ENCODE measurements at places on chromosomes 2 and 18.

GRCh38 chr2:43943809-43944452 lies 51.9 kb downstream of the LRPPRC start:
- no peak for DNase-seq

DNA sequence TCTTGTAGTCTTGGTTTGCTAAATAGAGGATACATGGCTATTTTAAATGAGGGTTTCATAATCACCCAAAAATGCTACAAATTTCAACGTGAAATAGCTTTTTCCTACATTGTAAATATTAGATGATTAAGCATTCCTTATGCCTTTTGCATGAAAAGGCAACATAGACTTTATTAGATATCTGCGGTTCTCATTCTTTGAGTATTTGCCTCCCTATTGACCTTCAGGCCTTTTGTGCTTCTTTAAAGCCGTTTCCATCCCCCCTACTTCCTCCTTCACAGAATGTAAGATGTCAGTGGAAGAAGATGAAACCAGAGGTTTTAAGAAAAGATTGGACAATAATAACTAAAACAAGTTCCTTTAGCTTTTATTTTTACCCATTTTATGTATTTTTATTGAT lies 144.1 kb downstream of the UBE2E3 start:
- DNase-seq: no peak

GRCh38 chr2:6929196-6929819 lies 12.1 kb downstream of the RNF144A start:
- DNase-seq: no peak

DNA sequence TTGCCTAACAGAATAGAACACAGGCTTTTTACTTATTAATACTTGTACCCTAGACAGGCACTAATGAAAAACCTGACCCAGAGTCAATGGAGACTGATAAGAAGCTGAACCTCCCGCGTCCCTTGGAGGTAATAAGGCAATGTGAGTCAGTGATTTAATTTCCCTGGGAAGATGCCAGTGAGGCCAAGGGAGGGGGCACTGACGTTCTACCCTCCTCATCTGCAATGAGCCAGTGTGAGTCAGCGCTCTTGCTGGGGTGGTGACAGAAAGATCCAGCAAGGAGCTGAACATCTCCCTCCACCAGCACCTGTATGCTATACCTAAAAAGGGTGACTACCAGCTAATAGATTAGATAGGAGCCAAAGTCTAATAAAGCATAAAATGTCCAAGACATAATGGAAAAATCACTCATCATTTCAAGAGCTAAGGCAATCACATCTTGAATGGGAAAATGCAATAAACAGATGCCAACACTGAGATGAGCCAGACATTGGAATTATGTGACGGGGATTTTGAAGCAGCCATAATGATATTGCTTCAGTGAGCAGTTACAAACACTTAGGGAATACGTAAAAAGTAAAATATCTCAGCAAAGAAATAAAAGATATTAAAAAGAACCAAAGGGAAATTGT lies 116.9 kb downstream of the TPGS2 start:
- DNase-seq: no peak

DNA sequence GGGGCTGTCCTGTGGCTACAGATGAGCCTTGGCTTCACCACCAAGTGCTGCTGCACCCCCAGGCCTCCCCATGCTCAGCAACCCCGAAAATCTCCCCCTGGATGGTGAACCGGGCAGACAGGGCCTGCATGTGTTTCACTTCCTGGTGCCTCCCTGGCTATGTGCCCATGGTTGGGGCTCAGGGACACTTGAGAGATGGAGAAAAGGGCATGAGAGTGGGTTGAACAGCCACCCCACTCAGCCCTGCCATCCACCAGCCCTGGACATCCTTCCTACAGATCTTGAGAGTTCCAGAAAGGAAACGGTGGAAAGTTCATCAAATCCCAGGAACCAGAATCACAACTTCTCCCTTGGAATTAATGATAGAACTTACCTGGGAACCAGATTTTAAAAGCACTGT lies 74.7 kb upstream of the TEX51 start:
- no peak for DNase-seq

DNA sequence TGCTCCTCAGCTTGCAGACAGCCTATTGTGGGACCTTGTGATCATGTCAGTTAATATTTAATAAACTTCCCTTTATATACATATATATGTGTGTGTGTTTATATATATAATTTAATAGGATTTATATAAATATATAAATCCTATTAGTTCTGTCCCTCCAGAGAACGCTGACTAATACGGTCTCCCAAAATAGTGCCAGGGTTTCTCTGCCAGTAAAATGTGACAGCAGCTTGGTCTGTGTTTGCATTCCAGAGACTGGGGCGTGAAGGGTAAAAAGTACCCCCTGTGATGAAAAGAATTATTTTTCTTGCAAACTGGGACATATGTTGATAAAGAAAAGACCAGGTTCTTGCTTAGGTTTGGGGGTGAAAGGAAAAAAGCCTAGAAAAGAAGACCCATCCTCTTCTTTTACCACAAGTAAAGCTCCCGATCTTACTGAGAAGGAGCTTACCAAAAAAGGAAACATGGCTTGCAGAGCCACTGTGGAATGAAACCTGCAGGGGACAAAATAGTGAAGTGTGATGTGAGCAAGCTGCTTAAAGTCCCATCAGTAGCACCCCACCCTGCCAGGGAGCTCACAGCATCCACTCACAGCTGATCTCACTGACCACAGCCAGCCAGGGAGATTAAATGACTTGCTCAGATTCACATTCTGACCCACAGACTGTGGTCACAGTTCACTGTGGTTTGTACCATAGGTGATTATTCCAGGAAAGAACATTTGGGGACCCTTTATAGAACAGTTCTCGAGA lies 110.9 kb upstream of the RMP24 start:
- no peak for DNase-seq

DNA sequence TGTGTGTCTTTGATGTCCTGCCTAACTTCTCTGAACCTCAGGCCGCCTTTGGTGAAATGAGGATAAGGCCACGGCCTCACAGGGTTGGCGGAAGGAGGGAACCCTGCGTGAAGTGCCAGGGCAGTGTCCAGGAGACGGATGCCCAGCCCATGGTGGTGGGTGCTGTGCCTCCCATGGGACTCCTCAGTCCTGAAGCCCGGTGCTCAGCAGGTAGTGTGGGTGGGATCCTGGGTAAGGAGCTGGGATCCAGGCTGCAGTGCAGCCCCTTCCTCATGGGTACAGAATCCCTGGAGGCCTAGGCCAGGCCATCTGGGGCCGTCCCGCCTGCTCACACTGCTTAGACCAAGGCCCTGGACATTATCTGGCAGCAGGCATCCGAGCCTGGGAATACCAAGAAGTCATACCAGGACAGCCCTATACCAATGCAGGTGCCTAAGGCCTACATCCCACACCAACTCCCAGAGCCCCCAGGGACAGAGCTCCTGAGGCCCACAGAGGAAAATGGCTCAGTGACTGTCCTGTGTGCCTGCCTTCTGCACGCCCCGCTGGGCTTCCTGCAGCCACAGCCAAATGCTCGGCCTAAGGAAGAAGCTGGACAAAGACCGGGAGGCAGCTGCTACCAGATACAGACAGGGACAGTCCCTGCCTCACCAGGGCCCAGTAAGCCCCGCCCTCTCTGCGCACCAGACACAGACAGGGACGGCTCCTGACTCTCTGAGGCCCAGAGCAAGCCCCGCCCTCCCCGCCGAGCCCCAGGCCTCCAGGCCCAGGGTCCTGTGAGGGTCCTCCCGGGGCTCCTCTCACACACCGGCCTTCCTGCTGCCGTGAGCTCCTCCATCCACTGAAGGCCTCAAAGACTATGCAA lies 78.0 kb downstream of the NDUFA10 start:
- no peak for DNase-seq

GRCh38 chr2:155298001-155298400 lies 599.5 kb downstream of the KCNJ3 start:
- DNase-seq: no peak

DNA sequence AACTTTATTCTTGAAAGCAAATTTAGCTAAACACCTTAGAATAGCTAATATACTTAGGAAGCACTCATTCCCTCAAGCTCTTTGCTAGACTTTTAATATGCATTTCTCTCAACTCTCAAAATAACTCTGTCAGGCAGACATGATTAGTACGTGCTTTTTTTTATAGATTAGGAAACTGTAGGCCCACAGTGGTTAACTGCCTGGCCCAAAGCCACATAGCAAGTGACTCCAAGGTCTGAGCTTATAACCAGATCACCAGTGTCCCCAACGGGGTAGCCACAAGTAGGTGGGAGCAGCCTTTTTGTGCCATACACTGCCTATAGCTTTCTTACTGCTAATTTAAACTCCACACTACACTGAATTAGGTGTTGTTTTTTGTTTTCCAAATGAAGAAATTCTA lies 576.8 kb downstream of the METTL4 start:
- DNase-seq: no peak

DNA sequence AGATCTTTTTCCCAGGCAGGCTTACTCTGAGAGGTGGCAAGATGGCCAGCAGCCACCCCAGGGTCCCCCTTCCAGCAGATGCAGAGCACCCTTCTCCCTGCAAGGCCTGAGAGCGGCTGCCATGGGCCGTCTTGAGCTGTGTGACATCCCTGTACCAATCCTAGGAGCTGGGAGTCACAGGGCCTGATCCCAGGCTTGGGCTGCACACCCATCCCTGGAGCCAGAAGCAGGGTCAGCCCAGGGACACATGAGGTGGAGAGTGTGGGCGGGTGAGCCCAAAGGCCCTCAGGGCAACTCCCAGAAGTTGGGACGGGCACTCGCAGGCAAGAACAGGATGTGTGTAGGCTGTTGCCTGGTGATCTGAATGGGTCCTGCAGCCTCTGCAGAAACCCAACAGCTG lies 40.5 kb downstream of the CROCC2 start:
- no peak for DNase-seq

Data from NCI-H1048 (cell line).